CD4-positive, alpha-beta T cell treated with Interferon alpha-2 for 1 hour (primary cell): ENCODE measurements at places on chromosomes 12 and 14.

DNA sequence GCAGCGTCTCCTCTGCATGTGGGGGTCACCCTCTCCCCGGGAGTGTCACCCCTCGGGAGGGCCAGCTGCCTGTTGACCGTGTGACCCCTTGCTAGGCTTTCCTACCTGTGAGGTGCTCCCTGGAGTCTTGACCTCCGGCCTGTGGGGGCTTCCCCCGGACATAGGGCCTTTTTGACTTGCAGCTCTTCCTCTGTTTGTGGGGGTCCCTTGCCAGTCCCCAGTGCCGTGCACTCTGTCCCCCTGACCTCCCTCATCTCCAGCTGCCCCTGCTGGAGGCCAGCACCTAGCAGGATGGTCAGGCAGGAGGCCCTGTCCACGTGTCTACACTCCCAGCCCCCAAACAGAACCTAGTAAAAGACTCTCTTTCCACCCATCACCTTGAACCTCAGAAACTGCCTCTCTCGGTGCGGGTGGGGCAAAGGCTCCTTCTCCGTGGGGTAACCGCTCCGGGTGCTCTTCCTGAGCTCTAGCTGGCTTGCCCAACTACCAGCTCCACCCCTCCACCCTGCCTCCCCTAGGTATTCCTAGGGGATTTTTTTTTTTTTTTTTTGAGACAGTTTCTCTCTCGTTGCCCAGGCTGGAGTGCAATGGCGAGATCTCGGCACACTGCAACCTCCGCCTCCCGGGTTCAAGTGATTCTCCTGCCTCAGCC, 810 bp downstream of the AACS start:
- no peak for DNase-seq

DNA sequence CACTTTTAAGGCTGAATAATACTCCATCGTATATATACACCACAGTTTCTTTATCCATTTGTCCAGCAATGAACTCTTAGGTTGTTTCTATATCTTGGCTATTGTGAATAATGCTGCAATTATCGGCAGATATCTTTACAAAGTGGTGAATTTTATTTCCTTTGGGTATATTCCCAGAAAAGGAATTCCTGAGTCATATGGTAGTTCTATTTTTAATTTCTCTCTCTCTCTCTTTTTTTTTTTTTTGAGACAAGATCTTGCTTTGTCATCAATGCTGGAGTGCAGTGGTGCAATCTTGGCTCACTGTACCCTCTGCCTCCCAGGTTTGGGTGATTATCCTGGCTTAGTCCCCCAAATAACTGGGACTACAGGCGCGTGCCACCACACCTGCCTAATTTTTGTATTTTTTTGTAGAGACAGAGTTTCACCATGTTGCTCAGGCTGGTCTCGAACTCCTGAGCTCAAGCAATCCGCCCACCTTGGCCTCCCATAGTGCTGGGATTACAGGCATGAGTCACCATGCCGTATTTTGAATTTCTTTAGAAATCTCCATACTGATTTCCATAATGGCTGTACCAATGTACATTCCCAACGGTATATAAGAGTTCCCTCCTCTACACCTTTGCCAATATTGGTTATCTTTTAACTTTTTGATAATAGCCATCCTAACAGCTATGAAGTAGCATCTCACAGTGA, 98.4 kb downstream of the EFCAB11 start:
- DNase-seq: no peak

- no peak for DNase-seq
Measured at GRCh38 chr14:38143659-38144505, 63.8 kb upstream of the SSTR1 start.

- DNase-seq: no peak
Measured at GRCh38 chr12:12016284-12017100, 54.2 kb upstream of the BCL2L14 start.

DNA sequence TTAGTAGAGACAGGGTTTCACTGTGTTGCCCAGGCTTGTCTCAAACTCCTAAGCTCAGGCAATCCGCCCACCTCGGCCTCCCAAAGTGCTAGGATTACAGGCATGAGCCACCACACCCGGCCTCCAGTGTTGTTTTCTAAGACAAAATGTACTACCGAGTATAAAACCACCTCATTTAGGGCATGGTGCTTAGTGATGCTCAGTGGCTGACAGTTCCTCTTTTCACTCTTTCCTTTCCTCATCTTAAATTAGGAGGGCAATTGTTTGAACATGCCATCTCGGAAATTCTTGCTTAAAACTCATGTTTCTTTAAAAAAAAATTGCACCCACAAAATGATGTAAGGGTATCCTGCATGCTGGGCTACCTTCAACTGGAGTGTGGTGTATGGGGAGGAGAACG, 89.0 kb downstream of the RFX4 start:
- DNase-seq: no peak
